ENCODE measurements at places on chromosomes 16 and 17.

DNA sequence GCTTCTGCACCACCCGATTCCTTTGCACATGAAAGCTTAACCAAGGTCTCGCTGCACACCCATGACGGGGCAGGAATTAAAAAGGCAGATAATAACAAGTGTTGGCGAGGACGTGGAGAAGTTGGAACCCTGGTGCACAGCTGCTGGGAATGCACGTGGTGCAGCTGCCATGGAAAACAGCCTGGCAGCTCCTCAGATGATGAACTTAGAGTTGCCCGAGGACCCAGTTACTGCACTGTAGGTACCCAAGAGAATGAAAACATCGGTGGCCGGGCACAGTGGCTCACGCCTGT, 211.6 kb upstream of the CIBAR2 start:
- DNase-seq = no peak

- DNase-seq = no peak
Observed at GRCh38 chr17:44867841-44868240, 20.2 kb downstream of the HIGD1B start.

- DNase-seq = no peak
Observed at GRCh38 chr17:63821804-63822203, 5.4 kb upstream of the PSMC5 start.

DNA sequence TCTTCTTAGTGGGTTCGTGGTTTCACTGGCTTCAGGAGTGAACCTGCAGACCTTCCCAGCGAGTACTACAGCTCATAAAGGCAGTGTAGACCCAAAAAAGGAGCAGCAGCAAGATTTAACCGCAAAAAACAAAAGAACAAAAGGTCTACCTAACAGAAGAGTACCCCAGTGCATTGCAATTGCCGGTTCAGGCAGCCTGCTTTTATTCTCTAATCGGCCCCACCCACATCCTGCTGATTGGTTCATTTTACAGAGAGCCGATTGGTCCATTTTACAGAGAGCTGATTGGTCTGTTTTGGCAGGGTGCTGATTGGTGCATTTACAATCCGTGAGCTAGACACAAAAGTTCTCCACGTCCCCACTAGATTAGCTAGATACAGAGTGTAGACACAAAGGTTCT, 2.0 kb upstream of the ARRB2 start:
- DNase-seq = no peak

GRCh38 chr17:40319651-40320540, 10.9 kb downstream of the RARA start:
- peak; percentile 53 for DNase-seq

- DNase-seq = no peak
Observed at GRCh38 chr17:44213403-44214229, 5.9 kb downstream of the UBTF start.

- DNase-seq = peak; percentile 86
Observed at GRCh38 chr17:48457080-48457836, 27.2 kb upstream of the SKAP1 start.

GRCh38 chr17:78650093-78650715, 73.0 kb upstream of the DNAH17 start:
- no peak for DNase-seq

DNA sequence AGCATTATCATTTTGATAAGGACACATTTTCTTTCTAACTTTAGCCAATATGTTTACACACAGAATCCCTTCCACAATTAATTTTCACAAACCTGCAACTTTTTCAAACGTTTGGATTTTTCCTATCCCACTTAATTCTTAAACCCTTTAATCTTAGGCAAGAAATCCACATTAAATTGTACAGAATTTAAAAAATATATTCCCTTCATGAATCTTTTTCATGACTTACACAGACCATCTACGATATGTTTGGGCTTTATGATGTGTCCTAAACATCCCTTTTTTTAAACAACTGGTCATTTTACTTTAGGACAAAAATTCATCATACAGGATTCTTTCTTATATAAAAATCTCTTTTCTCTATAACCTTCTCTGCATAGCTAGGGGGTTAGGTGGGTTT, 241.5 kb upstream of the CNTNAP4 start:
- no peak for DNase-seq

GRCh38 chr17:81543339-81543675, 8.8 kb downstream of the FAAP100 start:
- DNase-seq = no peak
